ENCODE measurements at places on chromosomes 6 and 20.

GRCh38 chr6:42783876-42784642 lies 2.2 kb downstream of the BICRAL start:
- DNase-seq = no peak

DNA sequence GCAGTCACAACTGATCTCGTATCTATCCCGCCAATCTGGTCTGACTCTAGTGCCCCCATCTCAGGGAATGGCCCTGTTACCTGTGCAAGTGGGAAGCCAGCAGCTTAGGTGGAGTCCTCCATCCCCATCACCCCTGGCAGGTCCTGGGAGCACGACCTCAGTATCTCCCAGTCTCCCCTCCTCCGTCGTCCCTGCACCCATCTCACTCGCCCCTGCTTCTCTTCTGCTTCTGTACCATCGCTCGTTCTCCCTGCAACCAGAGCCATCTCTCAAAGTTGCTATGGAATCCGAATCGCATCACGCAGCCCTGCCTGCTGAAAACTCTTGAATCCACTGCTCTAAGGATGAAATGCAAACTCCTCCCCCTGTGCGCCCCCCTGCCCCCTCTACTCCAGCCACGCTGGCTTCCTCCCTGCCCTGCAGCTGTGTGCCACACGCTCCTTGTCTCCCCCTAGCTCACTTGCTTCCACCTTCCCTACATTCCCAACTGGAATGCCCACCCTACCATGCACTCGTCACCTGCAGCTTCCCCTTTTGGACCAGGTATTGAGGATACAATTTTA lies 64.0 kb upstream of the PTGIS start:
- DNase-seq = no peak

DNA sequence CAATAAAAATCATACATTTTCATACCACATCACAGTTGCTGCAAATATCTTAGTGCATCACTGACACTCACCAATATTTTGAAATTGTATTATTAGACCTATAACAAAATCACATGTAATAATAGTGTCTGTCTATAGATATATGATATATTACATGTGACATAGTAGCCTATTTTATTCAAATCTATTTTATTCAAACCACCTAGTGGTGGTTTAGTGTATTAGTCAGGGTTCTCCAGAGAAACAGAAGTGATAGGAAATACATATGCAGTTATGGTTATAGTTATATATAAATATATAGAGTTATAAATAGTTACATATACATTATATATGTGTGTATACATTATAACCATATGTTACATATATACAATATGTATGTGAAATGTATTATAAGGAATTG lies 366.5 kb upstream of the ARID1B start:
- DNase-seq = no peak

GRCh38 chr6:149567945-149568585 lies 1.9 kb downstream of the GINM1 start:
- DNase-seq = no peak

- DNase-seq = no peak
Measured at GRCh38 chr6:52566201-52566600, 10.7 kb downstream of the TRAM2 start.

DNA sequence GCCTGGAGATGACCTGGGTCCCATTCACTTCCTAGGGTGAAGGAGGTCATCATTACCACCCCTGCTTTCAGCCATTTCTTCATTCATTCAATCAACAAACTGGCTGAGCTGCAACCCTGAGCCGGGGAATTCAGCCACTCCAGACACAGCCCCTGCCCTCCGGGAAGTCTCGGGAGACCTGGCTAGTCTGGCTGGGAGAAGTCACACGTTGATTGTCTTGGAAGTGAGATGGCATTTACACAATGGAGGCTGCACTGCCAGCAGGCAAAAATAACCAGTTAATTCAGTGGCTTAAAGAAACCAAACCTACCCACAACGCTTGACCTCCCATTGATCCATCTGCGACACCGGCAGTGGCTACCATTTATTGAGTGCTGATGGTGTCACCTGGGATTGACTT lies 2.0 kb upstream of the PMEPA1 start:
- DNase-seq = no peak

DNA sequence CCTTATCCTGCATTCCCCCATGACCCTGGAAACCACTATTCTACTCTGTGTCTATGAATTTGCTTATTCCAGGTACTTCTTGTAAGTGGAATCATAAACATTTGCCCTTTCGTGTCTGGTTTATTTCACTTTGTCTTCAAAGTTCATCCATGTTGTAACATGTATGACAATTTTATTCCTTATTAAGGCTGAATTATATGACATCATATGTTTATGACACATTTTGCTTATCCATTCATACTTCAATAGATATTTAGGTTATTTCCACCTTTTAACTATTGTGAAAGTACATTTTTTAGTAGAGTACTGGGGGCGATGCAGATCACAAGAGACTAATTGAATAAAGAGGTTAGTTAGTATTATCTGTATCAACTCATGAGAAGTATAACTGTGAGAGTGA lies 591.6 kb downstream of the UTRN start:
- DNase-seq = no peak

DNA sequence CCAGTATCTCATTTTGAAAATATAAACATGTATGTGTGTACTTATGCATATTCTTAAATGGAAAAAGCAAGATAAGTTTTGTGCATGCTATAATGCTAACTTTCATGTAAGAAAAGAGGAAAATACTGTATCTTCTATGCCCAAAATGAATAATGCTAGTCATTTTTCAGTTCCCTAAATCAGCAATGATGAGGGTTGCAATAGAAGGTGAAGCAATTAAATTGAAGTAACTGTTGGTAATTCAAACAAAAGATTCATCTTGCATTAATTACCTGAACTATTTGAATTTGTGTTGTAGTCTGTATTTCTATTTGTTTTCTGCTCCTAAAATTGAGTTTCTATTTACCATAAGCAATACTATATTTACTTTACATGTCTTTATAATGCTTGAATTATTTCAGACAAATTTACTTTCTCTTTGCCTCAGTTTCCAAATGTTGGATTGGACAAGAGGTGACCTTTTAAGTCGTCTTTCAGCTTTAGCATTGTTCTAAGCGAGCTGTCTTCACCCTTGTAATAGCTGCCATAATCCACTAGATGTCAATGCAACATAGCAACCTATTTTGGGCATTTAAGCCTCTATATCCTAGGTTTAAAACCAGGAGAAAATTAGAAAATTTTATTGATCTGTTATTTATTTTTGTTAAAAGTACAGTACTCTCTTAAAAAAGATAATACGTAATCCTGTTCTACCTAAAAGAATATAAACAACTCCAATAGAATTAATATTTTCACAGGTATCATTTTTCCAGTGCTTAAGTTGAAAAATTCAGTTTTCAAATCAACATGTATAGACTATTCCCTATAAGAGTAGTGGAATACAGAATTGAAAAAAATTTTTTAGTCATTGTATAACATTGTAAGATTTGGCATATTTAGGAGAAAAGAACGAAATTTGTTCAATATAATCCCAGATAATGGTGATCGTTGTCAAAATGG lies 52.3 kb upstream of the IFNGR1 start:
- DNase-seq = no peak

DNA sequence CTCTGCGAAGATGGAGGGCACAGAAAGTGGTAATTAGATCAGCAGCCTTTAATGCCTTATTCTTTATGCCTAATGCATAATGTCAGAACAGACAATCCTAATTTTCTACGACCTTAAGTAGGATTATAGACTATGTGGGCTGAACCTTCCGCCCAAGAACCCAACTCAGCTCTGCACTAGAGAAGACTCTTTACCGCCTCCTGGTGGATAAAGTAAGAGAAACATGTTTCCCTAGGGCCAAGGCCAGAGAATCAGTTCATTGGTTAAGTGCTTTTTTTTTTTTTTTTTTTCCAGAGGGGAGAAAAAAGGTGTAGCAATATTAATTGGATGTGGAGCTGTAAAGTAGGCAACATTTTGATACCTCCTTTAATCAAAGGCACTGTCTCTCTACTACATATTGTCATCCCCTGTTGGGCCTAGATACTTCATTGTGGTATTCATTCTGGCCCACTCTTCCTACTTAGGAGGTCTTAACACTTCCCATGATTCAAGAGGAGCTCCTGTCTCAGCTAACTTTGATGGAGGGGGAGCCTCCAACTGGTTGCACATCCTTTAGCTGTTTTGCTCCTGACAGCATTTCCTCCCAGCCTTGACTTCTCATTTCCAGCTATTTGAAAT lies 124.9 kb upstream of the NRN1 start:
- peak; percentile 13 for DNase-seq

DNA sequence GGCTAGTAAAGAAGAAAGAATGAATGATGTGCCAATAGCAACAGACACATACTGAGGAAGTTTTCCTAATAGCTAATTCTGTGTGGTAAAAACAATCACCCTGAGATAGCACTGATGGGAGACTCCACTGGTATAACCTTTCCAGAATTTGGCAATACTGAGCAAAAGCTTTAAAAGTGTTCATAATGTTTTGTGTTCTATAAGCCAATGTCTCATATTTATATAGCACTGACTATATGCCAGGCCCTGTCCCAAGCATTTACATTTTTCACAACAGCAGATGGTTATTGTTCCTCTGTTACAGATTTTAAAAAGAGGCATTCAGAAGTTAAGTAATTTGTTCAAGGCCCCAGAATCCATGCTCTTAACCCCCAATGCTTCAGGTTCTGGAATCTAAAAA lies 108.0 kb upstream of the DST start:
- no peak for DNase-seq
